ENCODE measurements at places on chromosomes 6 and 20.

DNA sequence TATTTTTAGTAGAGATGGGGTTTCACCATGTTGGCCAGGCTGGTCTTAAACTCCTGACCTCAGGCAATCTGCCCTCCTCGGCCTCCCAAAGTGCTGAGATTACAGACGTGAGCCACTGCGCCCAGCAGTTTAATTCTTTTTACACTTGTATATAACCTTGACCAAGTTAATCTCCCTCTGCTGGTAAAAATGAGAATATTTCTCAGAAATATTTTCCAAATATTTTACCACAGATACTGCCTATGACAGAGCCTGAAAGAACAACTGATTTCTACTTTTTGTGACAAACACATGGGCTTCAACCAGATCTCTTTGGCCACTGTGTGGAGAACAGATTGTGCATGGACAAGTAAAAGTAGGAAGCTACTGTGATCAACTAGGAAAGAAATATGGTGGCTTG lies 21.2 kb upstream of the NHSL1 start:
- DNase-seq = no peak

GRCh38 chr6:110020888-110021287 lies 42.8 kb downstream of the GPR6 start:
- DNase-seq = no peak

DNA sequence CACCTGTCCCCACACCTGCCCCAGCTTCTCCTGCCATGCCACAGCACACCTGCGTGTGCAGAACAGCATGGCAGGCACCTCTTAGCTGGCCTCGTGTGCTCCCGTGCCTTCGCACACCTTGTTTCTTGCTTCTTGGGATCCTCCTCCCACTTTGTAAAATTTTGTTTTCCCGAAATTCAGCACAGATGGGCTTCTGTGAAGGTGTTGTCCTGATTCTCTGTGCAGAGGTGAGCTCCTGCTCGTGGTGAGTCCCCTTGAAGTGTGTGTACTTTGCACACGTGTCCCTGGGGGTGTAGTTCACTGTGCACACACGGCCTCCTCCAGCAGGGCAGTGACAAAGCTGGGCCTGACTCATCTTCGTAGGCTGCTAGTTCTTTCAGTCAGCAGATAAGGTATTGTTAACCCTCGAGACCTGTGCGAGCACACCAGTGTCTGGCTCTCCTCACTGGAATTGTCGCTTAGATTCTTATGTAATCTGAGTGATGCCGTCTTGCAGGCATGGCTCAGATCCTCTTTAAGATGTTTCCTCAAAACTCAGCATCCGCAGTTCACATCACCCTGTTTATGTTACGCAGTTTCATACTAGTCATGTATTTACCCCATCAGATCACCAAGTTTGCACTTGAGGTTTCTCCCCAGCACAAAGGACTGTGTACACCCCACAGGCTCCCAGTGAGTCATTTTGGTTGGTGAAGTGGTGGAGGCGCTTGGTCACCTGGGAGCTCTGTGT lies 77.7 kb downstream of the CDYL start:
- no peak for DNase-seq

DNA sequence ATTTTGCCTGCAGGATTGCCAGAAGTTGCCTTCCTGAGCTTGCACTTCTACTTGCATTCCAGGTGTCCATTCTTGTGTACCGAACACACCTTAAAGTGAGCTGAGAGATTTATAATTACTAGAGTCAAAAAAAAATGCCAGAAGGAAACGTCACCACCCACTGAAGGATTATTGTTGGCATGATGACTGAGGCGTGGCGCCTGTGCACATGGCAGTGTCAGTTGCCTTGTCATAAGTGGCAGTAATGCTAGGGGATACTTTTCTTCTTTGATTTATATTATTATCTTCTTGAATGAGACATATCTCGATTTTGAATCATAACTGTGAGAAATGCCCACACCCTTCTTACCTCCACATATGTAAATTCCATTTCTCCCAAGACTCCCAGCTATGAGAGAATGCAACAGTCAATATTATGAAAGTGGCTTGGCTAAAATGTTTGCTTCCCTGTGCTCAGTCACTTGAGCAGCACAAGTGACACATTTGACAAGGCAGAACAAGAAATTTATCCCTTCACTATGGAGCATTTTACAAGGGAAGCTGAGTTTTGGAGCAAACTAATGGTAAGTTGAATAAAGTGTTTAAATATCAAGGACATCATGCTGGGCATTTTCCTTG lies 149.5 kb upstream of the SASH1 start:
- DNase-seq = no peak

- DNase-seq = no peak
These were observed 16.6 kb downstream of the DSE start for GRCh38 chr6:116387374-116387773.

DNA sequence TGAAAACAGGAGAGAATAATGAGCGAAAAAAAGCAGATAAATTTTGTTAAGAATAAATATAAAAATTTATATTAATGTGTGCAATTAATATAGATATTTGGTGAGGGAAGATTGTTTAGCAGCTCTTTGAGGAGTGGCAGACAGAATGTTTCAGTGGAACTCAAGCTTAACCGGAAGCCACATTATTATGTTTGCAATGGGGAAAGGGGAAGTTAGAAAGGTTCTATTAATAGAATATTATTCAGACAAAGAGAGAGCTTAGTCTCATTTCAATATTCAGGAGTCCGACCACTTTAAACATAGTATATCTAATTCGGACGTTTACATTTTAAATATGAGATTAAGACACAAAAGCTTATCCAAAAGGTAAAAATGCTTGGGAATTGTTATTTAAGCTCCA lies 81.6 kb upstream of the KHDRBS2 start:
- DNase-seq = no peak

- DNase-seq = no peak
These were observed 41.2 kb upstream of the PROKR2 start for GRCh38 chr20:5357946-5358345.

DNA sequence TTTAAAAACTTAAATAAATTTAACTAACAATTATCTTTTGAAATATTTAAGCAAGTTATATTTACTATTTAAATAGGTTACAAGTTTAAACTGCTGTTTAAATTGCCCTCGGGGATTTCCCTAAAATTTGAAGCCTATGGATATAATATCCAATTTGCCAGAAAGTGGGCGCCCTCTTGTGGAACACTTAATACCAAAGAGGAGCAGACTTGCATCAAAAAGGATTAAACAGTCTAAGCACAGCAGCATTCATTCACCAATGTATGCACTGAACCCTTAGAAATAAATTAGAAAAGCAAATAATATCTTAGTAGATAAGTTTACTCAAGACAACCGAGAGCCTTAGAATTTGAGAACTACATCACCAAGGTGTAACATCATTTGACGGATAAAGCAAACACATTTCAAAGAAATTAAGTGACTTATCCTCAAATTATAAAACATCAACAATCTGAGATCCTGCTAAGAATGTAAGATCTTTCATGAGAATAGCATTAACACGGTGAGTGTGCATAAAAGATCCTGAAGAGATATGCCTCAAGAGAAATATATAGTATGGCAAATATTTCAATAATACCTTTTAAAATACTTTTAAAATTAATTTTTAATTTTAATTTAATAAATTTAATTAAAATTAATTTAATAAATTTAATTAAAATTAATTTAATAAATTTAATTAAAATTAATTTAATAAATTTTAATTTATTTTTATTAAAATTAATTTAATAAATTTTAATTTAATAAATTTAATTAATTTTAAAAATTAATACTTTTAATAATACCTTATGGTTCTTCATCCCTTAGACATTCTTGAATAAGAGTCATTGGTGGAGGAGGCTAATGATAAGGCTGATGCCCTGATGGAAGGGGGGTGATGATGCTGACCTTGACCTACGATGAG lies 11.5 kb upstream of the MEP1A start:
- no peak for DNase-seq

Measured in caudate nucleus (tissue), 63 donors.